ENCODE measurements at places on chromosomes 3 and 15.

- DNase-seq = no peak
Observed at GRCh38 chr3:171824116-171824515, 13.8 kb upstream of the PLD1 start.

DNA sequence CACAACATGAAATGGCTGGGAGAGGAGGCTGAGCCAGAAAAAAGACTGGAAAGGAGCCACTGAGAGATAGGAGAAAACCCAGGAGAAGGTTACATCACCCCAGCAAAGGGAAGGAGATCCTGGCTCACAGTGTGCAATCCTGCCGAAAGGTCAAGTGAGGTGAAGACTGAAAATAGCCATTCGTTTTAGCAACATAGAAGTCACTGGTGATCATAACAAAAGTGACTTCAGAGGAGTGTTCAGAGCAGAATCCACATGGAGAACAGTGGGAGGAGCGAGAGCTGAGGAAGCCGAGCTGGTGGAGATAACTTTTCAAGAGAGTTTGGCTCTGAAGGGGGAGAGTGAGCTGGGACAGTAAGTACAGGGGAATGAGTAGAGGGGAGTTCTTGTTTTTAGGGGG lies 5.4 kb upstream of the HEG1 start:
- no peak for DNase-seq

DNA sequence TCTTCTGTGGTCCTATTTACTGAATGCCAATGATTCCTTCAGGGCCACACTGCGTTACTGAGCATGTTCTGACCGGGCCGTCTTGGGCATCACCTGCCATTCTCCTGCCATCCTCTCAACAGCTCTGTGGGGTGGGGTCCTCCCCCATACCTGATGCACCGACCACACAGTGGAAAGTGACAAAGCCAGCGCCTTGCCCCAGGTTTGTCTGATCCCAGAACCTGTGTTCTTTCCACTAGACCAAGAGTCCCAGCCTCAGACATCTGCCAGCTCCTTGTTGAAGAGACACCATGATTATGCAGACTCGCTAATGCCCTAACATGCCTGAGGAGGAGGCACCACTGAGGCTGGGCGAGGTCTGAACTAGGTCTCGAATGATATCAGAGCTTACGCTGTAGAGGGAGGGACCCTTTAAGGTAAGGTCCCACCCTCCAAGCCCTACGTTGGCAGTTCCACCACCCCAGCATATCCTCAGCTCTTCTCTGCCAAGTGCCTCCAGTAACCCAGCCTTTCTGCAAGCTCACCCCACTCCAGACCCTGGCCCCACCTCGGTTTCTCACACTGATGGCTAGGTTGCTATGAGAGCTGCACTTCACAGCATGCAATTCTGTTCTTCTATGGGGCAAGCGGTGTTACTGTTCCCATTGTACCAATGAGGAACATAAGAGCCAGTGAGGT lies 29.8 kb upstream of the PLXNA1 start:
- no peak for DNase-seq

GRCh38 chr15:60343221-60343970 lies 54.4 kb downstream of the ANXA2 start:
- no peak for DNase-seq

DNA sequence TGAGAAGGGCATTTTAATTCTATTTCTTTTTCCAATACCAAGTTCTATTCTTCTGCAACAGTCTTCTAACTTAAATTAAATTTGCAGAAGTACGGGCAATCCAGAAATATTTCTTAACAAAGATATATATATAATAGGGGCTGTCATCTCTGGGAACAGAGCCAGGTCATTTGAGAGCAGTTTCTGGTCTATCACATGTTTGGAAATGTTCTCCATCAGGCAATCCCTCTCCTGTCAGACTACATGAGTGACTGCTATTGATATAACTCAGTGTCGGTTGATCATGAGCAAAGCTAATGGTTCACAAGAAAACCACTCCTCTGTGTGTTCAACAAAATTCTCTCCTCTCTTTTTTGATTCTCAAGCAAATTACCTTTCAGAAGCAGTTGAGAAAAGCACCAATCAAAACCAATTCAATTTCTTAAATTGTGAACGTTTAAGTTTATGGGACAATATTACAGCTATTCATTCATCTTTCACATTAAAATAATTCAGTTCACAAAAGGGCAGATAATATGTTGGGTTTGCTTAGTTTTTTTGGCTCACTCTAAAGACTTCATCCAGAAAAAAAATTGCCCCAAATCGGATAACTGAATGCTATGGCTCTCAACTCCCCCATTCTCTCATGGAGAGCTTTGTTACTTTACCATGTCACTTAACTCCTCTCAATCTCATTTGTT lies 152.9 kb upstream of the TGFBR2 start:
- DNase-seq = no peak

Data from HTR-8/SVneo (cell line).